Left renal pelvis (tissue), 4 donors: ENCODE measurements at places on chromosomes 1 and 21. TPM values are rescaled to one million over a fixed set of nuclear protein-coding genes. Genes with fewer than 3 reads are reported as not detected.

The SLC26A9 gene
- not detected for polyA plus RNA-seq

The RBP7 gene
- 40.0 TPM for polyA plus RNA-seq

The OR2L2 gene
- 0.13 TPM for polyA plus RNA-seq

The CCDC181 gene
- 10.0 TPM for polyA plus RNA-seq

The DMRTA2 gene
- polyA plus RNA-seq: not detected

The HSPG2 gene
- polyA plus RNA-seq: 130 TPM

The SH2D1B gene
- polyA plus RNA-seq: 0.37 TPM

The RPS27 gene
- 2,736 TPM for polyA plus RNA-seq

The PDC gene
- 0.76 TPM for polyA plus RNA-seq

- DNase-seq: no peak
Measured at GRCh38 chr1:22105611-22106207, 37.2 kb downstream of the WNT4 start.

- DNase-seq: no peak
Measured at GRCh38 chr1:228835911-228836310, 100.6 kb downstream of the RHOU start.

- no peak for DNase-seq
Measured at GRCh38 chr1:207964195-207964966, 53.5 kb upstream of the CD34 start.

GRCh38 chr1:36420836-36421317 is 23.2 kb upstream of the LSM10 start:
- peak; percentile 42 for DNase-seq

DNA sequence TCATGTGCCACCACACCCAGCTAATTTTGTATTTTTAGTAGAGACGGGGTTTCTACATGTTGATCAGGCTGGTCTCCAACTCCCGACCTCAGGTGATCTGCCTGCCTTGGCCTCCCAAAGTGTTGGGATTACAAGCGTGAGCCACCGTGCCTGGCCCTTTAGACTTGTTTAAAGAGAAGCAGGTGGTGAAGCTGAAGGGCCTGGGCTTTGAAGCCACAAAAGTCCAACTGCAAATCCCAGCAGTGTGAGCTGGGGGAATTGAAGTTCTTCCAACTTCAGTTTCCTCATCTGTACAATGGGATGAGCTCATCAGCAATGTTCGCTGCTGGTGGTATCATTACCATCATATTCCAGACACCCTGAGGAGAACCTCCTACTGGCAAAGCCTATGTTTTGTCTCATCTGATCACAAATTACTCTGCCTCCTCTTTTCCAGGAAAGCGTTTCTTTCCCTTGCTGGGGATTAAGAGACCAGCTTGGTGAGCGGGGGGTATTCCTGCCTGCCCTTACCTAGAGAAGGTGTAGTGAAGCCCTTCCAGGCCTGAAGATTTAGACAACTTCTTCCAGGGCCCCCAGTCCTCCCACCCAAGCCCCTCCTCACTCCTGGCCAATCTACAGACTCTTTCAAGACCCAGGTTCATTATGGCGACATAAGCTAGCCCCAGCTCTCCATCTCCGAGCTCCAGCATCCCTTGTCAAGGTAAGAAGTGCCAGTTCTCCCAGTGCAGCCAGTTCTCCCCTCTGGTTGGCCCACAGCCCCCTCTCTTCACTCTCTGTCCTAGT is 2.4 kb upstream of the SHISA4 start:
- DNase-seq: no peak

DNA sequence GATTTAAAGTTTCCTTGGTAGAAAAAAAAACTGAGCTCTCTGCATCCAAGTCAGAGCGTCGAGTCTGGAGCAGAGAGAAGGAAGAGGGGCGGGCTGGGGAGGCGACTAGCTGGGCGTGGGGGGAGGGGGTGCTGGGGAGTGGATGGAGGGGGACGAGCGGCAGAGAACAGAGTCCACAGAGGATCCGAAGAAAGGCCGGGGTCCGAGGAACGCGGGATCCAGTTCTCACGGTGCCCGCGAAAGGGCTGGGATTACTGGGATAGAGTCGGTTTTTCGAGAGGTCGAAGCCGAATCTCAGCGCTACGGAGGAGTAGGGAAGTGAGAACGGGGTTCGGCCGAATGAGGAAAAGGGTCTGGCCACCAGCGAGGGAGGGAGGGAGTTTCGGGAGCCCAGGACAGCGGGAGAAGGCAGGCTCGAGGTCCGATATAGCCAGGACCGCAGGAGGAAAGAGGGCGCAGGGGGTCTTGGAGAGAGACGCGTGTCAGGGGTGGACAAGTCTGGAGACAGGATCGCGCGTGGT is 665 bp downstream of the DAB1 start:
- DNase-seq: no peak

GRCh38 chr1:83673312-83673711 is 325.6 kb downstream of the TTLL7 start:
- no peak for DNase-seq

DNA sequence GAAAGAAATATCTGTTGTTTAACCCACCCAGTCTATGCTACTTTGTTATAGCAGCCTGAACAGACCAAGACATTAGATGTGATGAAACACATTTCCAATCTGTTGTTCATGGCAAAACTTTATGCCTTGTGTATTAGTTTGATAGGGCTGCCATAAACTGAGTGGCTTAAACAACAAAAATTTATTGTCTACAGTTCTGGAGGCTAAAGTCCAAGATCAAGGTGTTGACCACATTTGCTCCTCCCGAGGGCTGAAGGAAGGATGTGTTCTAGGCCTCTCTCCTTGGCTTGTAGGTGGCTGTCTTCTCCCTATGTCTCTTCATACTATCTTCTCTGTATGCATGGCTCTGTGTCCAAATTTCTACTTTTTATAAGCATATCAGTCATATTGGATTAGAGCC is 94.1 kb upstream of the HIVEP3 start:
- no peak for DNase-seq

DNA sequence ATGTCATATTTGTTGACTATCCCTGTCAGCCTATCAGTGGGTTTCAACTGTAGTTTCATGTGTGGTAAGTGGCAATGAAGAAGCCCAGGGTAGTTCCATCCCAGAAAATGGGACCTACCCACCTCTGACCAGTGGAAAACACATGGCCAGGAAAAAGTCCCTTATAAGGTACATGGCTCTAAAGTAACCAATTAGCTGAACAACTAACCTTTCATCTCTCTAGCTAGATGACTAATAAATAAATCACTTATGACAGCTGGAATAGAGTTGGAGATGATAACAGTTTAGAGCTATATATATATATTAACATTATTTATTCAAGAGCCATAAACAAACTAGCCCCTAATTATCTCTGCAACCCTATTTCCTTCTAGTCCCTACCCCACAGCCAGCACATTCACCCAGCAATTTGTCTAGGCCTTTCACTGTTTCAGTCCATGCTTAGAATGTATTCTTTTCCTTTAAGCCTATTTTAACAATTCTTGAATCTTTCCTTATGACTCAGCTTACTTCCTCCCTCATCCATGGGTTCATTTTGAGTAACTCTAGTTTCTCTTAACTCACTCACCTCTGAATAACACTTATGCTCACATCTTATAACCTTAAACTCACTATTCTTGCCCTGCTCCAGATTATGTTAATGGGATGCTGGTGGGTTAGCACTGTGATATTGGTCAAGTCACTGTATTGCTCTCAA is 83.7 kb downstream of the TNFSF18 start:
- no peak for DNase-seq

DNA sequence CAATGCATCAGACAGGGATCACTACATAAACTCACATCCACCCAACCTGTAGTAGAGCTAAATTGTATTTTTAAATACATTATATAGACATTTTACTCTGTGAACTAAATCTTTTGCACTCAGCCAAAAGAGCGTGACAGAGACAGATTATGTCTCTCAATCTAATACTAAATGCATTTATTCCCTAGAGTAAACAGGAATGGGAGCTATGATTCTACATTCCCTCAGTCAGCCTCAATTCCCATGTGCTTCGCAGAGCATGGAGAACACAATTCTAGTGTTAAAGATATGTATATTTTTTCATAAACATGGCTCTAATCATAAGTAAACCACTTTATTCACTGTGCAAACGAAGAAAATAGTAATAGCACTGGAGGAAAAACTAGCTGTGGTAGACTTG is 16.5 kb downstream of the PIGK start:
- DNase-seq: no peak

DNA sequence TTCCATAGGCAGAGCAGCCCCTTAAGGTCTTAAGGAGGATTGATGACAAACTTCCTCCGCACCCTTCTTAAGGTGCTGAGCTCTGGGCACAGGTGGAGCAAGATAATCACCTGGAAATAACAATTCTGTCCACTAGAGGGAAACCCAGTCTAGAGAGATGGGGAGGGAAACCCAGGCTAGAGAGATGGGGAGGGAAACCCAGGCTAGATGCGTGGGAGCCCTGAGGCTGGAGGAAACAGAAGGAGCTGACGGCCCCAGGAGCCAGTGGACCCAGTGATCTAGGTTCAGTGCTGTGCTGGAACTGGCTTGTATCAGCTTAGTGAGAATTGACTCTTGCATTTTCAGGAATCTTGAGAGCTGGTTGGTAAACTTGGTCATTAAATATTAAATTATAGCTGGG is 17.8 kb upstream of the MYCL start:
- DNase-seq: no peak

GRCh38 chr1:156748670-156749418 is 2.6 kb downstream of the HDGF start:
- no peak for DNase-seq

- DNase-seq: no peak
Measured at GRCh38 chr1:211816586-211816985, 14.0 kb downstream of the LPGAT1 start.
